Common myeloid progenitor, CD34-positive (primary cell): ENCODE measurements at places on chromosomes 1 and 21.

DNA sequence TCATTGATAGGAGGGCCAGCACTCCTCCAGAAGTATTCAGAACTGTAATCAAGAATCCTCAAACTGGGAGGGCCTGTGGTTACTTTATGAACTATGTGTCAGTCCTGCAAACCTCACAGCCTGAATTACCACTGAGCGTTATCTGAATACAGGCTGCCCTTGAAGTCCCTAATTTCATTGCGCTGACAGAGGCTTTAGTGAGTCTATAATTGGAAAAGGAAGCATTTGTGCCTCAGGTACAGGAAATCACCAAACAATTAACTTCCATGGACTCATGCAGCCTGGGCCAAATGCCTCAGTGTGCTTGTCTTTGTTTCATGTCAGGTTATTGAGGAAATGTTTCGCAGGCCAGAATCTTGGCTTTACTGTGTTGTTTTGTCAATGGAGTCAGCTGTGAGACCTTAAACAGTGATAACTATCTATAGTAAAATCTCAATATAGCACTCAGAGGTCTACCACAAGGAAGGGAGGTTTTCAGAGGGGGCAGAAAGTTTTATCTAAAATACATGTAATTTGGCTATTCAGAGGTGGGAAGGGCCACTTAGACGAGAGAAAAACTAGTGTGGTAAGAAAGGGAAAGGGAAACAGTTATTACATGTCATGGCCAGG, 32.9 kb upstream of the DOCK7 start:
- no peak overlapping the region for H3K4me3 ChIP-seq
- no peaks in the 10 kb centered on the region for H3K27me3 ChIP-seq
- H3K27ac ChIP-seq = no peak overlapping the region
- H3K36me3 ChIP-seq = no peaks in the 10 kb centered on the region

GRCh38 chr1:58812926-58813325, 29.1 kb upstream of the JUN start:
- DNase-seq = no peak
- H3K4me3 ChIP-seq = no peak overlapping the region
- no peaks in the 10 kb centered on the region for H3K27me3 ChIP-seq
- no peak overlapping the region for H3K27ac ChIP-seq
- H3K36me3 ChIP-seq = no peaks in the 10 kb centered on the region

GRCh38 chr1:75035536-75035935, 98.7 kb upstream of the LHX8 start:
- no peak for DNase-seq
- H3K36me3 ChIP-seq = no peaks in the 10 kb centered on the region
- no peaks in the 10 kb centered on the region for H3K27me3 ChIP-seq
- no peak overlapping the region for H3K4me3 ChIP-seq
- H3K4me1 ChIP-seq = no peaks in the 10 kb centered on the region

DNA sequence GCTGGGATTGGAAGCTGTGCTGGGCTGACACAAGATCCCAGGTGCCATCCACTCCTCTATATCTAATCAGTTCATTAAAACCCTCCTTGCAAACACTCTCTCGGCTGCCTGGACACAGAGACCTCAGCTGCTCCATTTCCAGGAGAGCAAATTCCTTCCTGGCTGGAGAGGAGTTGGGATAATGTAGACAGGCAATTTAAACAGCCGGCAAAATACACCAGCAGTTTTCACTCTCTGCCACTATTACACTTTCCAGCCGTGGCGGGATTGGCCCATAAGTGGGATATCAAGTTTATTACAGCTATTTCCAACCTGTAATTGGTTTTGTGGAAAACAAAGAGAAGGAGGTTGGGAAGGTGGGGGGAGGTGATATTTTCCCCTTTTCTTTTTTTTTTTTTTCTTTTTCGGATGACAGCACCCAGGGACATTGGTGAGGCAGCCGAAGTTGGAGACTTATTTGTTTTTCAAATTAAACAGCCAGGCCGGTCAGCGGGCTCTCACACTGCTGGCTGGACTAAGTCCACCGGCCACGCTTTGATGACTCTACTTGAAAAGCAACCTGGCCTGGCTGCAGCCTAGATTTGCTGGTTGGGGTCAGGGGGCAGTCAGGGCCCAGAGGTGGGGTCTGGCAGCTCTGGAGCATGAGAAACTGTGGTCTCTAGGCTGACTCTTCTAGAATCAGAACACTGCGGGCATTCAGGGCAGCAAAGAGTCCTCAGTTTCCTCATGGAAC, 177.4 kb downstream of the IGSF21 start:
- peaks cover 76% of the 10 kb centered on the region for H3K27me3 ChIP-seq
- no peak overlapping the region for H3K4me3 ChIP-seq
- no peaks in the 10 kb centered on the region for H3K36me3 ChIP-seq
- no peak for DNase-seq

DNA sequence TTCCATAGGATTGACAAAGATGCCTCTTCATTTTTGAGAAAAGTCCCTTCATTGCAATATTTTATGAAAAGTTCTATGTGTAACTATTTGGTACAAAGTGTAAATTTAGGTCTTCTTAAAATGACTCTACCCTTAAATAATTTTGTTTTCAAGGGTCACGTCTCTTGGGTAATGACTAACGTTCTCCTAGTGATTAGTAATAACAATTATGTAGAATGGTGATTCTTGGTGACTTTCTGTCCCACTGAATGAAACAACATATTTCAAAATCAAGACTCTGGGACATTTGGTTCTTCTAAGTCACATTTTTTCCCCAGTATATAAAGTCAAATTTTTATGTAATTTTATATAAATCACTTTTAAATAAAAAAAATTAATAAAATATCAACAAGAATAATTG, 277.5 kb upstream of the ADAMTS5 start:
- no peak for DNase-seq
- H3K27me3 ChIP-seq = no peaks in the 10 kb centered on the region
- no peak overlapping the region for H3K4me3 ChIP-seq
- H3K36me3 ChIP-seq = no peaks in the 10 kb centered on the region

DNA sequence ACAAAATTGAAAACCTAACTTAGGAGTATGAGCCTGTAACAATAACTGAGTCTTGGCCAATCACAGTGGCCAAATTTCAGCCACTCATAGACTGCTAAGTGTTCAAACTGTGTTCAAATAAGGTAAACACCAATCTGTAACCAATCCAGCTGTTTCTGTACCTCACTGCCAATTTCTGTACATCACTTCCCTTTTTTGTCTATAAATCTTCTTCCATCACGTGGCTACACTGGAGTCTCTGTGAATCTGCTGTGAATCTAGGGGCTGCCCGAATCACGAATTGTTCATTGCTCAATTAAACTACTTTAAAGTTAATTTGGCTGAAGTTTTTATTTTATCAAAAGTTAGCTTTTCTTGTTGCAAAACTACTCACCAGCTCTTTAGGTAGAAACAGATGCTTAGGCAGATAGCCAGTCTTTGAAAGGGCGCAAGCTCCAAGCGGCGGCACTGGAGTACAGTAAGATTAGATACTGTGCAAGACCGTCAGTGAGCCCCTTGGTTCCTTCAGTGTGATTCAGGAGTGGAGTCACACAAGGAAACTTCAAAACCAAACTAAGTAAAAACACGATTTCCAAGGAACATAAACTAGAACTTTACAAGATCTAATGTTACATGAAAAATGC, 43.2 kb upstream of the ADGRL2 start:
- H3K27ac ChIP-seq = no peak overlapping the region
- no peaks in the 10 kb centered on the region for H3K27me3 ChIP-seq
- no peaks in the 10 kb centered on the region for H3K36me3 ChIP-seq

DNA sequence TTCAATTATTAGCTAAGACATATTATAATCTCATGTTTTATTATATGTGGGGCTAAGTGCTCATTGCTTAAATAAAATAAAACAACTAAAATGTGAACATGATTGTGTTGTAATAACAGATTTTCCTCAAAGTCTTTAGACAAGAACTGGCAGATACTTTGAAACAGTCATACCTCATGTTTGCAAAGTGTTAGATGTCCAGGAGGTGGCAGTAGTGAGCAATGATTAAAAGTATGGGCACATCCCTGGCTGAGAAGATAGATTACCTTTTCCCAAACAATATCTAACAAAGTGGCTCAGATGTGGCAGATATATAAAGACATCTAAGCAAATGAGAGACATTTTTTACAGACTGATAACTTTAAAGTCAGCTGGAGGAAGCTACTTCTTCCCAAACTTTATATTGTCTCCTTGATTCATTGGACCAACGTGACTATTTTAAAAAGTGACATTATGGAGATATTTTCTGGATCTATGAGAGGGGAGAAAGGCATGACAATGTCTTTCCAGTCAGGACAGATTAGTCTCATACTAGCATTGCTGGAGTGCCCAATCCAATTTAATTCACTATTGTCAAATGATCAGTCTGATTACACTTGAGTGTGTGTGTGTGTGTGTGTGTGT, 269.8 kb downstream of the S1PR1 start:
- DNase-seq = peak; percentile 63
- no peak overlapping the region for H3K27ac ChIP-seq
- H3K4me3 ChIP-seq = no peak overlapping the region
- H3K36me3 ChIP-seq = no peaks in the 10 kb centered on the region
- no peaks in the 10 kb centered on the region for H3K27me3 ChIP-seq

- H3K4me1 ChIP-seq = no peaks in the 10 kb centered on the region
- no peaks in the 10 kb centered on the region for H3K36me3 ChIP-seq
- no peak overlapping the region for H3K4me3 ChIP-seq
- no peak for DNase-seq
- no peak overlapping the region for H3K27ac ChIP-seq
Observed at GRCh38 chr1:16918371-16918770, 3.4 kb upstream of the CROCC start.

- no peak overlapping the region for H3K4me3 ChIP-seq
- H3K4me1 ChIP-seq = no peaks in the 10 kb centered on the region
- H3K27me3 ChIP-seq = no peaks in the 10 kb centered on the region
- H3K36me3 ChIP-seq = no peaks in the 10 kb centered on the region
- H3K27ac ChIP-seq = no peak overlapping the region
Observed at GRCh38 chr1:183244466-183244865, 58.4 kb downstream of the LAMC2 start.

DNA sequence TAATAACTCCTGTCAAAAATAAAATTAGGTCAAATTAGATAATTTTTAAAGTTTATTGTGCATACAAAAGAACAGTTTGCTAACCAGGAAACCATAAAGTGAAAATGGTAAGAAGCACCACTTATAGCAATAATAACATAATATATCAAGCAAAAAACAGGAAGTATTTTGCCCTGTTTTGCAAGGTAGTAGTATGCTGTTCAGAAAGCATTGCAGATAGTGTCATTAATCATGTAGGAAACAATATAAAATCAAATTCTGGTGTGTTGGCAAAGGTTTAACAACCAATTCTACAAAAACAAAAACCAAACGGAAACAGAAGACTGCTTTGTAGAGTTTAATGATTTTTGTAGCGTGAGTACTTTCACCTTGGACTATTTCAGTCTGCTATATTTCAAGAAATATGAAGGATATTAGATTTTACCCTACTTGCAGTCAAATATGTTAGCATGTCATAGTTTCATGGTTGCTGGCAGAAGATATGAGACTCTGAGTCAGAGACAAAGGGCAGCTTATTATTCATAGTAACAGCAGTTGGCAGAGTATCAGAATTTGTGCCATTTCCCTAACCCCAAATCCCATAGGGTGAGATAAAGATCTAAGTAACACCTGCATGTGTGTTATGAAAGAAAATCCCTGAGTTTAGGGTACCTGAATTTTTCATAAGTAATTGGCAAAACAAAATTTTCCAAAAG, 729.0 kb upstream of the BRINP3 start:
- H3K4me3 ChIP-seq = no peak overlapping the region
- no peaks in the 10 kb centered on the region for H3K36me3 ChIP-seq
- peak overlapping the region; percentile 29 for H3K27ac ChIP-seq
- DNase-seq = peak; percentile 42

DNA sequence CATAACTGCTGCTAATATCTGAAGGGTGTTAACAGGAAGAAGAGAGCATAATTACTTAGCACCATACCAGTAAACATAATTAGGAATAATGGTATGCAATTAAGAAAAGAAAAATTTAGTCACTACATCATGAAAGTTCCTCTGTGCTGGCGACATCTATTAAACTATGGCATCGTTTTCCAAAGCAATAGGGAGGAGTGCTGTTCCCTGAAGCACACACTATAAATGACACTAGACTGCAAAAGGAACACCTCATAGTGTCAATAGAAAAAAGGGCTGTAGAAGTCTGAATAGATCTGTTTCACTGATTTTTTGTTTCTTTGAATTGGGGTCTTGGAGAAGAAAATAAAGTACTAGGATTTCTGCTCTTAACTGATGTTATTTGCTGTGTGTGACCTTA, 773.6 kb upstream of the B3GALT2 start:
- no peaks in the 10 kb centered on the region for H3K4me1 ChIP-seq
- no peaks in the 10 kb centered on the region for H3K36me3 ChIP-seq
- no peaks in the 10 kb centered on the region for H3K27me3 ChIP-seq
- no peak for DNase-seq
- H3K4me3 ChIP-seq = no peak overlapping the region

DNA sequence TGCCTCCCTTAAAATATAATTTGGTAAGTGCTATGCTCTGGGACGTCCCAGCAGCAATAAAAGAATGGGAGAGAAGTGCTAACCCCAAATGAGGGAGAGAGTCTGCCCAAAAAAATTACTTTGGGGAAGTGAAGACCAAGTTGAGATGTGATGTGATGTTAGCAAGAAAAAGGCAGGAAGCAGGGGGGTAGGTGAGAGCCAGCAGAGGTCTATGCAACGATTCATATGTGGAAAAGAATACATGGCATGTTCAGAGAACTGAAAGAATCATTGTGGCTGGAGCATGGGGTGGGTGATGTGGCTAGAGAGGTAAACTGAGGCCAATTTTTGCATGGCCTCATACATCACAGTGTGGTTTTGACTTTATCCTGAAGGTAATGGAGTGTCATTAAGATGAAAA, 5.6 kb upstream of the CTPS1 start:
- peaks cover 2% of the 10 kb centered on the region for H3K4me1 ChIP-seq
- H3K4me3 ChIP-seq = no peak overlapping the region
- no peaks in the 10 kb centered on the region for H3K27me3 ChIP-seq
- peak; percentile 44 for DNase-seq
- no peaks in the 10 kb centered on the region for H3K36me3 ChIP-seq

GRCh38 chr21:16713331-16714117, 799.3 kb upstream of the CXADR start:
- no peak for DNase-seq
- no peaks in the 10 kb centered on the region for H3K36me3 ChIP-seq
- H3K27me3 ChIP-seq = no peaks in the 10 kb centered on the region
- H3K4me1 ChIP-seq = no peaks in the 10 kb centered on the region
- H3K4me3 ChIP-seq = no peak overlapping the region

- H3K36me3 ChIP-seq = no peaks in the 10 kb centered on the region
- H3K27ac ChIP-seq = no peak overlapping the region
- H3K4me1 ChIP-seq = peaks cover 78% of the 10 kb centered on the region
- peak; percentile 44 for DNase-seq
- no peaks in the 10 kb centered on the region for H3K27me3 ChIP-seq
- no peak overlapping the region for H3K4me3 ChIP-seq
Observed at GRCh38 chr1:107954719-107955415, 10.1 kb downstream of the VAV3 start.

DNA sequence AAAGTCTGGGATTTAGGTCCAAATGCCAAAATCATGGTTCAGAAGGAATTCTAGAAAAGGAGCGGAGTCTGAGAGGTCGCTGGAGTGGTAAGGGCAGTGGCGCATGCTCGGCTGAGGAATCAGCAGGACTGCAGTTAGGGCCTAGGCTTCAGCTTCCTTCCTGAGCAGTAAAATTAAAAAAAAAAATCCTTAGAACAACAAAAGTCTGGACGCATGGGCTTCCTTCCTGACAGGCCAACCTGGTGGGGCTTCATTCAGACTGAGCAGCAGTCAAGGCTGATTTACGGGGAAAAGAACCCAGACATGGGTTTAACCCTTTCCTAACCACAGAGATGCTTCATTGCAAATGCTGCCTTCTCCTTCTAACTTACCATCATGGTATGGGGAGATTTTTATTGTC, 17.1 kb downstream of the RNF220 start:
- no peaks in the 10 kb centered on the region for H3K27me3 ChIP-seq
- H3K4me3 ChIP-seq = peak overlapping the region; percentile 69
- peaks cover 38% of the 10 kb centered on the region for H3K4me1 ChIP-seq

- no peak overlapping the region for H3K27ac ChIP-seq
- no peak for DNase-seq
- no peaks in the 10 kb centered on the region for H3K4me1 ChIP-seq
- H3K27me3 ChIP-seq = no peaks in the 10 kb centered on the region
- no peak overlapping the region for H3K4me3 ChIP-seq
Observed at GRCh38 chr1:119075614-119076013, 64.8 kb downstream of the WARS2 start.
